ENCODE measurements at places on chromosomes 12 and 14.

DNA sequence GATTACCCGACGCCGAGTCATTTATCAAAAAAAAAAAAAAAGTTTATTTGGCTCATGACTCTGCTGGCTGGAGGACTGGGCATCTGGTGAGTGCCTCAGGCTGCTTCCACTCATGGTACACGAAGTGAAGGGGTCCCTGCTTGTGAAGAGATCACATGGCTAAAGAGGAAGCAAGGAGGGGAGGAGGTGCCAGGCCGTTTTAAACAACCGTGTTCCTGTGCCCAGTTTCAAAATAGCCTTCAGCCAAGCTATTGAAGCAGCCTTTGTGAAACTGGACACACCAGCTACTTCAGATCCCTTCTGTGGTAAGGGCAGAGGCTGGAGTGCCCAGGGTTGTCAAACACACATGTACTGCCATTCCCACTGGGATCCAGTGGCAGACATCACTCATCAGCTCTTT lies 7.6 kb downstream of the POP5 start:
- no peak for DNase-seq

DNA sequence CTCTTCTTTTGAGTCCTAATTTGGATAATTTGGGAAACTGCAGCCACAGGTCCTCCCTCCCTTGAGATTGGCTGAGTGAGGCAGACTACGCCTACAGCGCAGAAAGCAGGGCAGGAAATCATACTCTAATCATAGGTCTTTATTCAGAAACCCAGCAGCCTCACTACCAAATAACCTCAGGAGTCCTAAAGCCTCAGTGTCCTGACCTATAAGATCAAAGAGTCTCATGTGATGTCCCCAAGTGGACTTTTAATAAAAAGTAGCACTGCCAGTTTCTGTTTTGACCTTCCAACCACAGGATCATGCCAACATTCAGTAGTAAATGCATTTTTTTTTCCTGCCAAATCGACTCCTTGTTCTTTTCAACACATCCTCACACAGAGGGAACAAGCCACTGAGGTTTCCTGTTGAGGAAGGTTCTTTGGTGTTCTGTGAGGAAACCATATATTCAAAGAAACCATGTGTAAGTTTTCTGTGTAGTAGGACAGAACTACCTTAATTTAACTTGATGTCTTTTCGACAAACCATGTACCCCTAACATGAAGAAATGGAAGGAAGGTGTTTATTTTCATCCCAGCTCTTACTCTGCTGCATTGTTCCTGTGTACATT lies 72.2 kb downstream of the VCPKMT start:
- no peak for DNase-seq

DNA sequence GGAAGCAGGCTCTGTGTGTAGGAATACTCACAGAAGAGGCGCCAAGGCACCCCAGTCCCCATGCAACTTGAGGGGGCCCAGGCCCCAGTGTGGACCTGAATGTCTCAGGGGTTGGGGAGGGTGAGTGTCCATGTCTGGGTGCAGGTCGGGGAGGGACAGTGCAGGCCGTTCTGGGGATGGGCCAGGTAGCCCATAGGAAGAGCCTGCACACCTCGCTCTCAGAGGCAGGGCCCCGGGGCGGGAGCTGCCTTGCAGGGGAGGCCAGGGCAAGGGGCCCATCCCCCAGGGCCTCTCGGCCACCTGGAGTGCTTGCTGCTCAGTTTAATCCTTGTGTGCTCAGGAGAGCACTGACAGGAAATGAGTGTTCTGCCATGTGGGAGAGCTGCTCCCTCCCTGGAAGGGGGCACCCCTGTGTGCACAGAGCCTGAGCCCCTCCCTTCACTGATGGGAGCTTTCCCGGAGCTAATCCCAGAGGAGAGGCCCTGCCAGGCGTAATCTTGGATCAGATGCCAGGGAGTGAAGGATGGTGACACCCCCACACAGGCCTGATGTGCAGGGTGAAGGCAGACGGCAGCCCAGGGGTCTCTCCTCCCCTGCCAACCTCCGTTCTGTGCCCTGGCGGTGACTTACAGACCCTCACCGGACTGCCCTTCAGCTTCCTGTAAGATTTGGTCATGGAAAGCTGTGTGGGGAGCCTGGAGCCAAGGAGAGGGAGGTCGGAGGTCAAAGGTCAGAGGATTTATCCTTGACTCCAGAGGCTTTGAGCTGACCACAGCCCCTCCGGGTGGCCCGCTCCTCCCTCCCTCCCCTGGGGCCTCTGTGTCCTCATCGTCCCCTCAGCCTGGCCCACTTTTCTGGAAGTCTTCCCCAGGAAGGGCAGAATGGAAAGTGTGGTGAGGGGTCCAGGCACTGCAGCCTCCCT lies 24.4 kb upstream of the FBRSL1 start:
- DNase-seq = no peak

GRCh38 chr14:71472356-71473340 lies 459.6 kb upstream of the RGS6 start:
- no peak for DNase-seq

DNA sequence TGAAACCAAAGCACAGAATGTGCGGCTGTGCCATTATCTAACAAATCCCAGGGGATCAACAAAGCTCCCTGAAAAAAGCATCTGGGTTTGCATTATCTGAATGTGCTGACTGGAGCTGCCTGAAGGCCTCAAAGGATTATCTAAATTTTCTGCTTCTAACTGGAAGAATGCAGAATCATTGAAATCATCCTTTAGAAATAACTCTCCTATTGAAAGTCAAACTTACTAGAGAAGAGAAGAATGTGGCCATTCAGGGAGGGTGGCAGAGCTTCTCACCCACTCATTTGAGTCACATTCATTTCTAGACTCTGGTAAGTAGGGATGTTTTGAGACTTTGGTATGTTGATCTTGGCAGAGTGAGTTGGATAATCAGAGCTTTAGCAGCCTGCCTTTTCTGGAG lies 220.6 kb upstream of the RGS6 start:
- no peak for DNase-seq

GRCh38 chr12:51838762-51839161 lies 9.8 kb downstream of the FIGNL2 start:
- DNase-seq = no peak

DNA sequence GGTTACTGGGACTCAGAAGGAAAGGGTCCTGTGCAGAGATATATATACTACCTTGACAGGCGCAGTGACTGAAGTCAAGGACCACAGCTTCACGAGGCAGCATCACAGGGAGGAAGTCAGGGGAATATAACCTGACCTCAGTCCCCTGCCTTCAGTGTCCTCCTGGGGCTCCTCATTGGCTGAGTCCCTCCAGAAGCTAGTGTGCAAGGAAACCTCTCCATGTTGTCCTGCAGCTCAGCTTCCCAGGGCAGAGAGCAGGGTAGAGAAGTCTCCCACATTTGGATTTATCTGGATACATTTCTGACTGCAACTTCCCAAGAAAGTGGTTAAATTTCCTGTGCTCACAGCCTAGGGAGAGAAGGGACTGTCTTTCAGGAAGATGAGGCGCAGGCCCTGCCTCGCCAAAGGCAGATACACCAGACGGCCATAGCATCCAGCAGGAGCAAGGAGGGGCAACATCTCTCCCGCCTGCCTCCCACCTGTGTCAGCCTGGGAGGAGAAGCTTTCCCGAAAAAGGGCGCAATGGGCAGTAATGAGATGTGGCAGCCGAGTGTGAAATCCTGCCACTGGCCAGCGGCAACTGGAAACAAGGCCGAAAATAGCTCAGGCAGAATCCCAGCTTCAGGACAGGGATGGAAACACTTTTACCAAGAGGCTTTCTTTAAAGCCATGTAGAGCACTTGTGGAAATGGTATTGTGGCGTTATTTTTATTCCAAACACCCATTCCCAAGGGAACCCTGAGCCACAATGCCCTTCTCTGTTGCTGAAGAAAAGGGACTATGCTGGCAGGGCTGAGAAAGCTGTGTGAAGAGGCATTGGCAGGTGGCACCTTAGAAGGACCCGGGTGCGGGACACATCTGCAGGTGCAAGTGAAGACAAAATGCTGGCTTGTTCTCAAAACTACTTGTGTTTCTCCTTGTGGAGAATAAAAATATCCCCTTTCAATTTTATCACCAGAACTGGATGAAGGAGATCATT lies 54.9 kb upstream of the HIF1A start:
- no peak for DNase-seq

- no peak for DNase-seq
These were observed 40.8 kb upstream of the OASL start for GRCh38 chr12:121079736-121080272.

- no peak for DNase-seq
These were observed 123.3 kb downstream of the SSPN start for GRCh38 chr12:26318661-26319068.

DNA sequence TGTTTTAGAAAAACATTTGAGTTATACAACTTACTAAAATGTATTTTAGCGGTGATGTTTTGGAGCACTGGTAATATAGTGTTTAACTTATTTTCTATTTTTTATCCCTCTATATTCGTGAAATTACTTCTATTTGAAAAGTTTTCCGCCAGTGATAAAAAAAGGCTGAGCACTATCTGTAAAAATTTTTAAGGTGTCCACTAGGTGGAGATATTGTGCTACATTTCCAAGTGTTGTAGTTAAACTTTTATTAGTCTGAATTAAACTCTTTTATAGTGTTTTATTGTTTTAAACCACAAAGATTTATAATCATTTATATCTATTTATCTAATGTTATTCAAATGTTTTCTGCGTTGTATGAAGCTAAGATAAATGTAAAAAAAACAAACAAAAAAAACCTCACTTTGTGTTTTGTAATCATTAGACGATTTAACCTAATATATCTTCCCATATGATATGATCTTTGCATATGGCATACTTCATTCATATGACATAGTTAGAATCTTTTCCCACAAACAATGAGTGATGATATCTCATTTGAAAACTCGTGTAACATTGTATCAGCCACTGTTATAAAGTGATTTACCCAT lies 11.8 kb downstream of the ALG10B start:
- no peak for DNase-seq

GRCh38 chr14:23351681-23352505 lies 794 bp downstream of the SLC22A17 start:
- DNase-seq = peak; percentile 43

DNA sequence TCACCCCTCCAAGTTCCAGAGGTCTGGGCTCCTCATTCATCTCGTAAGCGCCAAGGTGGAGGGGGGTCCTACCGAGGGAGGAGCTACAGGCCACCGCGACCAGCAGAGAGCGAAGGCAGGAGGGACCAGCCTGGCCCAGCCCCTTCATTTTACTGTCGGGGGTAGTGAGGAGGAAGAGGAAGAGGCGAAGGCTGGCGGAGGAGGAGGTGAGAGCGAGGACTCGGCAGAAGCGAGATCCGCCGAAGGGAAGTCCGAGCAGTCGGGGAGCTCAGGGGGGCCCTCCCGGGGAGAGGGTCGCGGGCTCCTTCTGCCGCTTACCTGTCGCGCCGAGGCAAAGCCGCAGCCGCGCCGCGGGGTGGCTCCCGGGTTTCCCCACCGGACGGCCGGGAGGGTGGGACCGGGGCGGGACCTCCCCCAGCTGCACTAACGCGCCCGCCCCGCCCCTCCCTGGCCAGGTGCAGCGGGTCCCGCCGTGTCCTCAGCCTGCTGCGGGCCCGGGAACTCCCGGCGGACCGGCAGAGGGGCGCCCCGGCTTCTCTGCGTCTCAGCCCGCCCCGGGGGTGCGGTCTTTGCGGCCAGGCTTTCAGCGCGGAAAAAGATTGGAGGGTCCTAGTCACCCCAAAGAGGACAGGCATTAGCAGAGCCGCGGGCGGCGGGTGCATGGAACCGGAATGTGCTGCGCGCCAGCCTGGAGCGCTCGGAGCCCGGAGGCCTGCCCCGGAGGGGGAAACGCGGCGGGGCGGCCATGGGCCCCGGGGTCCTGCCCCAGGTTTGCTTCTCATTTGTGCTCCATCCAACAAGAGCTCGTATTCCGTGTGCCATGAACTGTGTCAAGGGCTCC lies at the start of gene GALNT6:
Gene GALNT6, minus strand, starts transcription at position 124 of the 841 bp plus-strand sequence. CDS start 11,625 bp downstream, outside the sequence.
- peak; percentile 83 for DNase-seq

DNA sequence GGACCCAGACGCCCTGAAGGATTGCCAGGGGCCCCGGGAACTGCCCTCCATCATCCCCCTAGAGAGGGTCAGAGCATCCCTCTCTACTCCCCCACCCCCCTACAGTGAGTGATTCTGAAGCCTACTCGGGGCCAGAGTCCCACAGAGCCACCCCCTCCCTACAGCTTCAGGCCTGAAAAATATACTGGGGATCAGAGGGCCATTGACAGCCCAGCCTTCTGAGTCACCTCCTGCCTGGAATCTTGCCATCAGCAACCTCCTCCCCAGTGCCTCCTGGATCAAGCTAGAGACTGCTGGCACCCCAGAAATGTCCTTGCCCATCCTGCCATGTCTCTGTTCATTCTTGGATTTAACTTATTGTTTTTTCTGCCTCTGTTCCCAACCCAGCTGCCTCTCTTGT lies 21.7 kb upstream of the MIA2 start:
- no peak for DNase-seq

GRCh38 chr12:49716553-49716952 lies 9.3 kb upstream of the FMNL3 start:
- no peak for DNase-seq

- DNase-seq = no peak
These were observed 310.8 kb downstream of the BCL11B start for GRCh38 chr14:98961191-98961590.

DNA sequence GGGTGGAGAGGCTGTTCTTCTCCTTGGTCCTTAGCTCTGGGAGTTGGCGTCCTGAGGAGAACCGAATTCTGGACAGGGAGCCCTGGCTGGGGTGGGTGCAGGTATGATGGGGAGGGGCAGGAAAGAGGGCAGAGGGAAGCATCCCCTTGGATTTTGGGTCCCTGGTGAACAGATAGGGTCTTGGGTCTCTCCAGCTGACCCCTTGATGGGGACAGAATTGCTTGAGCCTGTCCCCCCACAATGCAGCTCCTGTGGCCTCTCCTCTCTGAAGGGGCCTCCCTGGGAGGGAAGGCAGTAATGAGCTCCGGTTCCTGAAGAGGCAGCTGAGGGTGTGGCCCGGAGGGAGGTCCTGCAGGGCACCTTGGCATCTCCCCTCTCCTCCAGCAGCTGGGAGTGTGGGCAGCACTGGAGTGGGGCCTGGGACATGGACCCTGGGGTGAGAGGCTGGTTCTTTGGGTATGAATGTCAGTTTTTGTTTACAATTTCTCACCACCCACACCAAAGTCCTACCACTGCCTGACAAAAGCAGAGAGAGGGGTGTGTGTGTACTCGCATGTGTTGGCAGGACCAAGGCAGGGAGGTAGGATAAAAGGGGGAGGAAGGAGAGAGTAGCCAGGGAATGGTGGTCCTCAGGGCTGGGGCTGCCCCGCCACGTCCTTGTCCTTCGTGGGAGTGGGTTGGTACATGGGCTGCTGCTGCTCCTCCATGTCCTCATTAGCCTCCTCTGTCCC lies 7.7 kb upstream of the CEBPE start:
- no peak for DNase-seq

Data from activated T-cell treated with anti-CD3 and anti-CD28 coated beads, Interleukin-2, amount 50 U/mL, for 24 hours (primary cell).